SJCRH30 (cell line): ENCODE measurements at places on chromosomes 5 and 9. TPM values are rescaled to one million over a fixed set of nuclear protein-coding genes. Genes with fewer than 3 reads are reported as not detected.

Gene PCDHA13
- total RNA-seq: 0.05 TPM in 1 of 2 replicates, not detected in the other

Gene BARHL1
- not detected in 2 replicates for total RNA-seq

Gene TRIM36
- total RNA-seq: 14.9 and 15.3 TPM in 2 replicates

Gene OXCT1
- total RNA-seq: 55.3 and 65.9 TPM in 2 replicates

Gene PCDHGB3
- total RNA-seq: 5.2 and 7.4 TPM in 2 replicates

Gene ORM2
- total RNA-seq: not detected in 2 replicates

Gene PTGDS
- not detected in 2 replicates for total RNA-seq

GRCh38 chr5:71882826-71883741, 164.0 kb downstream of the CARTPT start:
- H3K27ac ChIP-seq: no peak overlapping the region
- no peak overlapping the region for H3K4me3 ChIP-seq
- no peaks in the 10 kb centered on the region for H3K4me1 ChIP-seq
- no peaks in the 10 kb centered on the region for H3K36me3 ChIP-seq
- H3K27me3 ChIP-seq: 0 out of 2 replicates have a peak, but pooled peaks cover 4% of the 10 kb centered on the region

DNA sequence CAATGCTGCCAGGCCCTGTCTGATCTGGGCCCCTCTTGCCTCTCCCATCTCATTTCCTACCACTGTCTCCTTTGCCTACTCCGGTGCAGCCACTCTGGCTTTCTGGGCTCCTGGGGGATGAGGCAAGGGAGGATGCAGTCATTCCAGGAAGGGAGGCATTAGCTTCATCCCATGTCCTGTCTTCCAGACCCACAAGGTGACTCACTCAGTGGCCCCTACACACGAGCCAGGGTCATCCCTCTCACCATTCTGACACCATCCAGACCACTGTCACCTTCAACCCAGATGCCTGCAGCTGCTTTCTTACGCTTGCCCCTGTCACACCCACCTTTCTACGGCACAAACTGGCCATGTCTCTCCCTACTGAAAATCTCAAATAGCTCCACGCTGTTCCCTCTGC, 19.1 kb downstream of the ACSL6 start:
- no peaks in the 10 kb centered on the region for H3K27me3 ChIP-seq
- no peaks in the 10 kb centered on the region for H3K4me1 ChIP-seq
- no peak overlapping the region for H3K4me3 ChIP-seq
- DNase-seq: no peak
- no peak overlapping the region for H3K27ac ChIP-seq

- peaks cover 14% of the 10 kb centered on the region for H3K4me1 ChIP-seq
- no peak overlapping the region for H3K4me3 ChIP-seq
- H3K36me3 ChIP-seq: no peaks in the 10 kb centered on the region
- no peaks in the 10 kb centered on the region for H3K27me3 ChIP-seq
- no peak for DNase-seq
These were observed 66.6 kb downstream of the SERINC5 start for GRCh38 chr5:80189201-80189600.

DNA sequence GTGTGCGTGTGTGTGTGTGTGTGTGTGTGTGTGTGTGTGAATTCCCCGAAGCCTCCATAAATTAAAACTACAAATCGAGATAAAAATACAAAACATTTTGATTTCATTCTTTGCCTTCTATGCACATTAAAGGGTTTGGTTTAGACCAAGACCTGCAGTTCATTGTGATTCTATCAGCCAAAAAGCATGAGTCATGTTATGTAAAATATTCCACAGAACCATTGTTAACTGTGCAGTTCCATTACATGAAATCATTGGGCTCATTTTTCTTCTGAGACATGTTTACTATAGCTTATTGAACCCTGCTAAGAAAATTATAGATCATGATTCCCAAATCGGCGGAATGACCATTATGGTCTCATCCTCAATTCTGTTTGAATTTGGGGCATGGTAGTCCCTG, 11.7 kb downstream of the CAVIN4 start:
- H3K4me3 ChIP-seq: no peak overlapping the region
- DNase-seq: no peak
- no peaks in the 10 kb centered on the region for H3K27me3 ChIP-seq

GRCh38 chr5:5588386-5588785, 165.9 kb downstream of the ICE1 start:
- DNase-seq: no peak
- no peaks in the 10 kb centered on the region for H3K36me3 ChIP-seq
- no peak overlapping the region for H3K27ac ChIP-seq
- no peaks in the 10 kb centered on the region for H3K4me1 ChIP-seq
- no peak overlapping the region for H3K4me3 ChIP-seq
- H3K27me3 ChIP-seq: no peaks in the 10 kb centered on the region

DNA sequence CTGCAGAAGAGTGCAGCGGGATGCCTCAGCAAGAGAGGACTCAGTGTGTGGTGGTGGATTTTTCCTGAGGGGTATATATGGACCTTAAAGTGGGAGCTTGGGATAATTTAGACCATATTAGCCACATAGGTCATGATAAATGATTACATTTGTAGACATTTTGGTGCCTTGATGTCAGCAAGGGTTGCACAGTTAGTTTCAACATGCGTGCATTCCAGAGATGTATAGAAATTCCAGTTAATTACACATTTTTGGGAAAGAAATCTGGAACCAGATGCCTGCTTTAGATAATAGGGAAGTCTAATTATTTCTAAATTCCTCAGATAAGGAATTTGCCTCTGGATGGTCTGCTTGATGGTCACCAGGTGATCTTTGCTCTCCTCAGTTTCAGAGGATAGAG, 440.6 kb upstream of the PAPPA start:
- no peaks in the 10 kb centered on the region for H3K27me3 ChIP-seq
- H3K4me1 ChIP-seq: peaks cover 17% of the 10 kb centered on the region
- DNase-seq: no peak
- H3K4me3 ChIP-seq: no peak overlapping the region
- no peaks in the 10 kb centered on the region for H3K36me3 ChIP-seq

DNA sequence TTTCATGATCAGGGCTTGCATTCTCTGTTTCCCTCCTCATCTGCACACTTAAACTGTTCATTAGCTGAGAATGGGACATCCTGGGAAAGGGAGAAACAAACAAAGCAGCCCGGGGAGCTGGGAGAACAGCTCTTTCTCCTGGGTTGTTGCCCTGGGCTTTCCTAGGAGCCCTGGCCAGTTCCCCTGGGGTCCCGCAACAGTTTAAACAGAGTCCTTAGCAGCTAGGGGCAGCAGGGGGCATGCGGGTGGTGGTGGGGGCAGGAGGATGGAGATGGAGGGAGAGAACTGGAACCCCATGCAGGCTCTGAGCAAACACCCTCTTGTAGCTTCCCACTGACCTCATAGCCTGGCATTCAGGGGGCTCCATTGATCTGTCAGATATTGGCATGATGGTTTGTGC, 209.1 kb upstream of the TBCA start:
- H3K4me3 ChIP-seq: no peak overlapping the region
- no peak overlapping the region for H3K27ac ChIP-seq
- no peak for DNase-seq
- H3K36me3 ChIP-seq: no peaks in the 10 kb centered on the region
- H3K4me1 ChIP-seq: peaks cover 23% of the 10 kb centered on the region

GRCh38 chr5:105146867-105147266, 1584.3 kb upstream of the NUDT12 start:
- no peak for DNase-seq
- H3K27me3 ChIP-seq: no peaks in the 10 kb centered on the region
- H3K4me1 ChIP-seq: no peaks in the 10 kb centered on the region
- H3K27ac ChIP-seq: no peak overlapping the region
- H3K36me3 ChIP-seq: no peaks in the 10 kb centered on the region

DNA sequence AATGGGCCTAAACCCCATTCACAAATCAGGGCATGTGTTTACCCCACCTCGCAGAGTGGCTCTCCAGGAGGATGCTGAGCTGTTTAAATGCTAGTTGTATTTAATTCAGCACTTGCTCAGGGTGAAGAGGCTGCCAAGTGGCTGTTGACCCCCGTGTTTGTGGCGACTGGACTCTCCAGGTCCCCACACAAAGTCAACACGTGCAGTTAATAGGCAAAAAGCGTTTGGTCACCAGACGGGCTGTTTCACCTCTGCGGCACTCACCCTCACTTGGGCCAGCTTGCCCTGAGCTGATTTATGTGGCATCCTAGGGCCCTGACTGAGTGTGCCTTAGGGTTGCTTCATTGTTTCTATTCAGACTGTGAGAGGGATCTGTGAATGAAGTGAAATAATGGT, 152.3 kb downstream of the GAS1 start:
- H3K4me1 ChIP-seq: peaks cover 36% of the 10 kb centered on the region
- DNase-seq: no peak
- no peaks in the 10 kb centered on the region for H3K36me3 ChIP-seq
- no peak overlapping the region; the same call in 1 of the 2 replicates for H3K27ac ChIP-seq
- H3K4me3 ChIP-seq: no peak overlapping the region

GRCh38 chr5:72584466-72584865, 77.3 kb upstream of the ZNF366 start:
- no peak overlapping the region for H3K27ac ChIP-seq
- H3K4me1 ChIP-seq: no peaks in the 10 kb centered on the region
- no peaks in the 10 kb centered on the region for H3K36me3 ChIP-seq
- DNase-seq: no peak

GRCh38 chr9:75754080-75754479, 136.4 kb upstream of the PCSK5 start:
- no peak for DNase-seq
- no peak overlapping the region for H3K4me3 ChIP-seq
- H3K27ac ChIP-seq: no peak overlapping the region
- no peaks in the 10 kb centered on the region for H3K36me3 ChIP-seq

DNA sequence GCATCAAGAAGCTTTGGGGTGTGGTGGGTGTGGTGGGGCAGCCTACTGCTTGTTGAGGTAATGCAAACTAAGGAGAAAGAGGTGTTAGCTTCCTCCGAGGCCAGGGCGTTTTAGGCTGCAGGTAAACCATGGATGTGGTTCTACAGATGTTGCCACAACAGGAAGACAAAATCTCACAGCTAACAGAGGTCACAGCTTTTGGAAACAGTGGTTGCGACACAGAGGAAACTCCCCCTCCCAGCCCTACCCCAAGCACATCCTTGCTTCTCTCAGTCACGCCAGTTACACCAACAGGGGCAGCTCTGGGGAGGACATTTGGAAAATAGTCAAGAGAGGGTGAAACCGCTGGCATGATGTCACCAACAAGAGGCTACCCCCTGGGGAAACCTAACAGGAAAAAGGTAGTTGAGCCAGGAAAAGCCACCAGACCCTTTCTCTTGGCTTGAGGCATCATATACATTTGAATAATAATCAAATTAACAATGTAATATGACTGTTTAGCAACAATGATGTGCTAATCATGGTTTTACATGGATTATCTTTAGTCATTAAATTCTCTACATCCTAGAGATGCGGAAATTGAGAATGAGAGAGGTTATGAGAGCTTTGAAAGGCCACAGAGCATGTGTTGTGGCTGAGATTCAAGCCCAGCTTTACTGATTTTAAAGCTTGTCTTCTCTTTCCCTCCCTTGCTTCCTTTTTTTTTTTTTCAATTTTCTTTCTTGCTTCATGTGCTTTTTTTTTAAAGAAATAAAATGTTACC, 82.2 kb upstream of the IL12B start:
- H3K36me3 ChIP-seq: no peaks in the 10 kb centered on the region
- DNase-seq: peak; percentile 5
- no peak overlapping the region for H3K27ac ChIP-seq
- H3K4me1 ChIP-seq: no peaks in the 10 kb centered on the region
- no peak overlapping the region for H3K4me3 ChIP-seq

DNA sequence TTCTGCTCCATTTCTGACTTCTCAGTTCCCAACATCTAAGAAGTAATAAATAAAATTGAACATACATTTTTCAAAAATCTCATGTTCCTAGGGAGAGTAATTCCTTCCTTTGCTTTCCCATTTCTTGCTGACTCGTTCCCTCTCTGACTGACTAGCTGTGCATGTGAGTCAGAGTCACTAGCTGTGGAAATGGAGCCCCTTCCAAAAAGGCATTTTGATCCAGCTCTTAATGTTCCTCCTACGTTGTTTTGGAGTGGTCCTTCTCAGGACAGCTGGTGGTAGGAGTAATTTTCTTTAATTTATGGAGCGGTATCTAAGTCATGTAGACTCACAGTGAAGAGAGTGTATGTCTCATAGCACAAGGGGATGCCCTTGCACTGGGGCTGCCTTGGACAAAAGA, 460.2 kb downstream of the GADD45G start:
- peaks cover 5% of the 10 kb centered on the region; the same call in 1 of the 2 replicates for H3K36me3 ChIP-seq
- H3K27me3 ChIP-seq: peaks cover 3% of the 10 kb centered on the region; the same call in 1 of the 2 replicates
- H3K4me1 ChIP-seq: no peaks in the 10 kb centered on the region
- no peak for DNase-seq
- no peak overlapping the region for H3K4me3 ChIP-seq
- no peak overlapping the region for H3K27ac ChIP-seq

DNA sequence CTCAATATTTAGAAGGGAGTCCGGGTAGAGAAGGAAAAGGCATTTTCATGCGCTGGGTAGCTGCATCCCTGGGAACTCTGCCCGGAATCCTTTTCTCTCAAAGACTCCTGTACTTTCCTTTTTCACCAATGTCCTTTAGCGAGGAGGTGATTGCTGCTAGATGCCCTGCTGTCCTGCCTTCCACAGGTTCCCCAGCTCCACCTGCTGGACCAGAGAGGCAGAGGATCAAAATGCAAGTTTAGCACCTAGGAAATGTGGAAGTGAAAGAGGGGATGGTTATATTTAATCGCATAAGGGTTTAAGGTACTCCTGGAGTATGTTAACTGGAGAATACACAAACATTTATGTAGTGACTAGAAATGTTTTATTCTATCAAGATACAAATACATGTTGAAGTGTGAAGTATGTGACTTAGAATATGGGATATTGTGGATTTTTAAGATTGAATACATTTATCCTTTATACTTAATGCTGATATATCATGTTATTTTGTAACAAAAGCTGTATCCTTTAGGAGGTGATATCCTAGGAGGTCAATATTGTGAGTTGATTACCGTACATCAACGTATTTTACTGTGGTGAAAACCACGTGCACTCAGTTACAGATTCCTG, 145.7 kb downstream of the ARHGAP26 start:
- H3K4me1 ChIP-seq: peaks cover 5% of the 10 kb centered on the region; the same call in 1 of the 2 replicates
- peak; percentile 35 for DNase-seq
- no peaks in the 10 kb centered on the region for H3K27me3 ChIP-seq
- H3K4me3 ChIP-seq: no peak overlapping the region
- H3K36me3 ChIP-seq: no peaks in the 10 kb centered on the region

DNA sequence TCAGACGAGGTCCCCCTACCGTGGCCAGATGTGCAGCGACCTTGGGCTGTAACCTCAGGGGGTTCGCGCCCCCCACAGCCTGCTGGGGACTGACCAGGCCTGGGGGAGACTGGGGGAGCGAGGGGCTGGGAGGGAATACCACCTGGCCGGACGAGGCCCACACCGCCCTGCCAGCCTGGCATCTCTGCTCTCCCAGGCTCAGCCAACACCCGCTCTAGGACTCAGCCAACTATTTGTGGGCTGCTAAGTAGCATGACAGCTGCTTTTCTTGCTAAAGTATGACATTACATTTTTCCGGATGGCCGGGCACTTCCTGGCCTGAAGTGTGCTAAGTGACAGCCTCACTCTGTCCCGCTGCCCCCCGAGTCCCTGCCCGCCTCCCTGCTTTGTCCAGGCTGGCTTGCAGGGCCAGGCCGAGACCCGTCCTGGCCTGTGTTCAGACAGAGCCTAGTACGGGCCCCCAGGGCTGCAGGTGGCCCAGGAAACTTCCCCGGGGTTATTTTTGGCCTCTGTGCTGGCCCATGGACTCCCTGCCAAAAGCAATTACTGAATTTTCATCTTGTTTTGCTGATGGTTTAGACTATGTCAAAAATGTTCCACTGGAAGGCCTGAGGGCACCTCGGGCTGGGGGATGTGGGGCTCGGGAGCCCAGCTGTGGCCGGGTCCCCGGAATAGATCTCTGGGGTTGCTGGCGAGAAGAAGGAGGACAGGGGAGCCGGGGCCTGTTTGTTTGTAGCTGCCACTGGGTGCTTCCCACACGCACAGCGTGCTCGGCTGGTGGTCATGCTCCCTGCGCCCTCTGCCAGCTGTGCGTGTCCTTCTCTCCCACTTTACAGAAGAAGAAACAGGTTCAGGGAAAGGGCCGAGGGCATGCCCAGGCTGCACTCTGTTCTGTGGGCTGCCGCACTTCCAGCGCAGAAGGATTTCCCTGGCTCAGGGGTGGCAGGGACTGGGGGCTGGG, 13.4 kb upstream of the SLC2A6 start:
- no peaks in the 10 kb centered on the region for H3K36me3 ChIP-seq
- peak overlapping the region; percentile 18 for H3K4me3 ChIP-seq
- H3K4me1 ChIP-seq: peaks cover 40% of the 10 kb centered on the region
- DNase-seq: peak; percentile 87
